Daoy (cell line): ENCODE measurements at places on chromosomes 3 and 15.
A peak's percentile ranks its signal among the peaks of the same experiment; 100 is the strongest.

DNA sequence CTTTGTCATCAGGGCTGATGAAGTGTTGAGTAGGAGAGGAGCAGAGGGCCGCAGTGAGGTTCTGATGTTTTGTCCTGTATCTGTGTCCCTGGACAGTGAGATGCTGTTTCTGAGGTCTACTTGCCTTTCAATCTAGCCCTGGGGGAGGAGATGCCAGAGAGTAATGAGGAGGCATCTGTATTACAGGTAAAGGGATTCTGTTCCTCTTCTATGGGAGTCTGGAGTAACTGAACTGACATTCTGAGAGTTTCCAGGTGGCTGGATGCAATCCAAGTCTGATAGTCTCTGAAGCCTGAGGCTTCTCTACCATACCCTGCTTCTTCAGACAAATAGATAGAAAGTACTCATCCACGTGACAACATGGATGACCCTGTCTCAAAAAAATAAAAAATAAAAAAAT is 60.9 kb downstream of the IL12A start:
- DNase-seq: no peak

DNA sequence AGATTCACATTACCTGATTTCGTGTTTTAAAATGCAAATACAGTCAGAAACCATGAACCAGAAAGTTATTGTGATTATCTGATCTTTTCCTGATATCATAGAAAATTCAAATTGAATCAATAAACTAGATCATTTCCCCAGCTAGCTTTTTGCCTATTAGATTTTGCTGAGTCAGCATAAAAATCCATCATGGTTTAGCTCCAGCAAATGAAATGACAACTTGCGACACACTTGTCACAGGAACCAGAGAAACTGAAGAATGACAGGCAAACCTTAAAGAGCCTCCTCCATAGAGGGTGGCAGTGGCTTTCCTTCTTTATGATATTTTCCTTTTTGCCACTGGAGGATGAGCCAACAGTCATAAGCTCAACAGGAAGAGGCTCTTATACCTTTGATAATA is 30.6 kb upstream of the TMEM108 start:
- DNase-seq: no peak

- peak; percentile 75 for DNase-seq
Observed at GRCh38 chr3:11195721-11196332, 41.5 kb downstream of the HRH1 start.

- DNase-seq: no peak
Observed at GRCh38 chr15:61032600-61033286, 196.4 kb downstream of the RORA start.

DNA sequence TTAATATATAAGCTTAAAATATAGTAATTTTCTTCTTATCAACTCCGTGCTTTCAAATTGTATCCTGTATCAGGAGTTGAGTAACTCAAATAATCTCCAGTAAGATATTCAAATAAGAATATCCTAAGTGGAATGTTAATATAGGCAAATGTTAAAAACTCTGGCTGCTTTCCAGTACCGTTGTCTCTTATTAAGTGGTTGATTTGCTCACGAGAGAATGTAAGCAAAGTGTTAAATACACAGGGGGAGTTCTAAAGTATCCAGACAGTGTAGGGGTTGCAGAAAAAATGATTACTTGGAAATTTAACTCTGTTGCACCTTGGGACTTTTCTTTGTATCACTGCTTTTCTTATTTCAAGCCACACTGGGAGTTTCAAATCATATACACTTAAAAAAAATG is 478.9 kb upstream of the TBL1XR1 start:
- no peak for DNase-seq

DNA sequence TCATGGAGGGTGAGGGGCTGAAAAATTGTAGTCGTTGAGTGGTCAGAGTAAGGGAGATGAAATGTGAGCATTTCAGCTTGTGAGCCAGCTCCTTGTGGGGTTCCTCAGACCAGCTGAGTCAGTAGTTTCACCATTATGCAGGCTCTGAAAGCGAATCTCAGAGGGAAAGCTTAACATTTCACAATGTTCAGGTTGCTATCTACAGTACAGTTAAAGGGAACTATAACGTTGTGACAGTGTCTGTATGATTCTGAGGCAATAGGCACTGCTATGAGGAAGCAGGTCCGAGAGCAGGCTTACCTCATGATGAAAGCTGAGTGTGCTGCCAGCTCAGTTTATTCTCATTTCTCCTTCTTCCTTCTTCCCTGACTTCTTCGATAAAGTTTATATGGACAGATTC is 469.6 kb downstream of the EDEM1 start:
- no peak for DNase-seq

- DNase-seq: no peak
Observed at GRCh38 chr3:142424754-142425153, 23.1 kb downstream of the XRN1 start.

GRCh38 chr3:65425880-65426279 is 612.8 kb downstream of the MAGI1 start:
- no peak for DNase-seq

- DNase-seq: no peak
Observed at GRCh38 chr3:152779653-152780052, 55.3 kb upstream of the P2RY1 start.

DNA sequence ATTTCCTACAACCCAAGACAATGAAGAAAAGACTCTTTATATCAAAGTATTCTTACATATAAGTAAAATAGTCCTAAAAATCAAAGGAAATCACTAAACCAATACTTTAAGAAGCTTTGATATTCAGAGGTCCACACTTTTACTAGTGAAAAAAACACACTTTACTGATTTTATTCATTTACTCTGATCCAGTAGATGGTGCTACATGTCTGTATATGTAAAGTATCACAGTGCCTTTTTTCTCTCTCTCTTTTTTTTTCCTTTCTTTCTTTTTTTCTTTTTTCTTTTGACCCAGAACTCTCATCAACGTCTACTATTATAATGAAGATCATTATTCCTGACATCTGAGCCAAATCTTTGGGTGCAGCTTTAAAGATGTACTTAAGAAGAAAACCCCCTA is 10.8 kb upstream of the CCDC39 start:
- DNase-seq: no peak

DNA sequence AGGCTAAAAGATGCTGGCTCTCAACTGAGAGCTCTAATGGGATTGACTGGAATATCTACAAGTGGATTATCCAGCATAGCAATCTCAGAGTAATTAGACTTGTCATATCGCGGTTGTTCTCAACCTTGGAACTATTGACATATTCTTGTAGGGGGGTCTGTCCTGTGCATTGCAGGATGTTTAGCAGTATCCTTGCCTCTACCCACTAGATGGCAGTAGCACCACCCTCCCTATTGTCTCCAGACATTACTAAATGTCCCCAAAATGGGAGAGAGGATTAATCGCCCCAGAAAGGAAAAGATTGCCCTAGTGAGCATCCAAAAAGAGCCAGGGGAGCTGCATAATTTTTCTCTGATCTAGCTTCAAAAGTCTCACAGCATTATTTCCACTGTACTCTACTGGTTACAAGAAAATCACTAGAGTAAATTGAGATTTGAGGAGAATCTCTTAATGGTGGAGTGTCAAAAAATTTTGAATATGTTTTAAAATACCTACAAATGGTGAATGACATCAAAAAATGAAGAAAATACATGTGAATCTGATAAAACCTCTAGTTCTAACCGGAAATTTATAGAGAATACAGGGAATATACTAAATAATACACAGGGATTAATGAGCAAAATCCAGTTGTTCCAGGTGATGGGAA is 388.2 kb upstream of the AGTR1 start:
- DNase-seq: peak; percentile 4

DNA sequence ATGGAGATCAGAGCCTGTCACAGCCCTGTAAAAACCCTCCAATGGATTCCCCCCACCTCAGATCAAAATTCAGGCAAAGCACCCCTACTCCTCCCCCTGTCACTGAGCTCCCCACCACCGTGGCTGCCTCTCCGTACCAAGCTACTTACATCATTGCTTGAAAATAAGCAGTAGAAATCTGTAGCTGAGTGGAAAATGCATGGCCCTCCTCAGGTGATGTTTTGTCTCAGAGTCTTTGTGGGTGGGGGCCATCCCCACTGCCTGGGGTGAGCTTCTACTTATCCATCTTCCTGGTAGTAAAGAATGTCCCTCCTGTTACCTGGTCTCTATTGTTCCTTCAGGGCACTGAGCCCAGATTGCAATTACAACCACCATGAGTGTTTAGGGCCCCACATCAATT is 34.5 kb downstream of the SLCO2A1 start:
- no peak for DNase-seq

DNA sequence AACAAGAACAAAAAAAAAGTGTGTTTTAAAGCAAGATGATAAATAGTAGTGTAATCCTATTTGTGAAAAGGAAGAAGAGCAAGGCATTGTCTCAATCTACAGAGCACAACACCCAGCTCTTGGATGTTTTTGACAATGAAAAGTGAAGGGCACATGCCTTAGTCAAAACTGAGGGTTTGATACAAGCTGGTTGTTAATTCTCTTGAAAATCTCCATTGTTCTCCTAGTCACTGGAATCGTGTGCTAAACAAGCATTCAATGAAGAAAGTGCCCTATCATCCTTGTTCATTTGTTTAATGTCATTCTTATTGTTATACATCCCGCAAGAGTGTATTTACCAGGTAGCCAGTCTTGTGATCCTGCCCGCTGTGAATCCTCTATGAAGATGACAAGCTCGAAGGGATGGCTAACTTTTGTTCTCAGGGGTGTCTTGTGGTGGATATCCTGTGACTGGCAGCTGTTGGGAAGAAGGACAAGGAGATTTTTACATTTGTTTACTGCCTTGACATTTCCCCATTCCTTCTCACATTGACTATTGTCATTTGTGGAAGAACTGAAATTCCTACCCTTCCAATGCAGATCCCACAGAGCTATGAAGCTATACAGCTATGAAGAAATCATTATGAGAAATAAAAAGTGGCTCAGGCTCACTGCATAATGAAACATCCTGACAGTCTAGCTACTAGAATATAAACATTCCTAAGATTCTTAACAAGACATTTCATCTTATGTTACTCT is 175.9 kb downstream of the VGLL3 start:
- no peak for DNase-seq

GRCh38 chr3:127754411-127755304 is 67.7 kb downstream of the MGLL start:
- no peak for DNase-seq

GRCh38 chr3:61876797-61877196 is 315.4 kb downstream of the PTPRG start:
- DNase-seq: no peak

DNA sequence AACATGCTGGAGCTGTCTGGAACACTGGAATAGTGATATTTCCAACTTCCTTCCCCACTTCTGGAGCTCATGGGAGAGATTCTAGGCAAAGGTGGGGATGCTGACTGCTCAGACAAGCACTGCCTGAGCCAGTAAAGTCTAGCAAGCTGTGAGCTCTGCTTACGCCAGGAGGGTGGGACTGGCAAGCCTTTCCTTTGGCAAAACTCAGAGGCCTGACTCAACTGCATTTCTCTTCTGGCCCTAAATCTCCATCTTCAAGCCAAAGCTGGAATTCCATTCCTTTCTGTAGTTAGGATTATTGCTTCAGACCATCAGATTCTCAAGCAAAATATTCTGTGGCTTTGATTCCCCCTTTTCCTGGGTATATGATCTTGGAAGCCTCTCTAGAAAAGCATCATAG is 20.3 kb upstream of the EPB42 start:
- no peak for DNase-seq

DNA sequence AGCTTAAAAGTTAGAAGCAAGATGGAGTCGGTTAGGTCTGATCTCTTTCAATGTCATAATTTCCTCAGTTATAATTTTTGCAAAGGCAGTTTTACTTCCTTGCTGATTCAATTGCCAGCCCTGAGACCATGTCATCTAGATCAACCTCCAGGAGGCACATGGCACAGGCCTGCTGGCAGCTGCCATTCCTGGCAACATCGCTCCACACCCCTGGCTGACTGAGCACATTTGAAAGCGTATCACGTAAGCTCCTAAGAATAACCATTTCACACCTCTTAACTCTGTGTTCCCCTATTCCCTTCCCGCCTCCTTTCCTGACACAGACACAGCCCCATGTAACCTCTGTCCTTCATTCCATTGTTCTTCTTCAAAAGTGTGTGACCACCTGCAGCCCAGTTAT is 313.9 kb upstream of the CTNNB1 start:
- DNase-seq: no peak

GRCh38 chr3:177523067-177523675 is 325.9 kb upstream of the TBL1XR1 start:
- DNase-seq: no peak

DNA sequence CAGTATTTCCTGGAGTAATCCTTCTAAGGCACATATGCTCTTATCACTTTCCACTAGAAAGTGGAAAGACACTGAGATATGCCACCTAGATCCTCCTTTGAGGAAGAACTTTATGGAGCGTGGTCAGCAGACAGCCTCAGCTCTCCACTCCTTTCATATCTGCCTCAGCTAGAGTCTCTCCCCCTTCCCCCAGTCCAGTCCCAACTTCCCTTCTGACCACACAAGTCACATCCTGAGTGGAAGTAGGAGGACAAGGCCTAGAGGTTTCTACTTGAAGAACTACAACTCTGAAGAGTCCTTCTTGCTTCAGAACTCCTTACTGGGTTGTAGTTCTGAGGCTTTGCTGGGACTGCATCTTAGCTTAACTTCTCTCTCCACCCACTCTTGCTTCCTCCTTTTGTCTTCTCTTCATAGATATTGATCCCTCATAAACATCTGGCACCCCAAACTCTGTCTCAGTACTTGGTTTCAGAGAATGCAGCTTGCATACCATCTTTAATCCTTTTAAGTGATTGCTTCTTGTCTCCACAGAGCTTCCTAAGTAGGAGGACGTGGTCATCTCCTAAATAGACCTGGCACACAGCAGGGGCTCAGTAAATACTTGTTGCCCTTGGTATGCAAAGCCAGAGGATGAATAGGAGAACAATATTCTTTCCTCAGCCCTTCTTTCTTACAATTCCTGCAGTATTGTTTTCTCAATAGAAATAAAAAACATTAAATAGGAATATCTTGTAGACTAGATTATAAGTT is 109.6 kb downstream of the OXSM start:
- no peak for DNase-seq

DNA sequence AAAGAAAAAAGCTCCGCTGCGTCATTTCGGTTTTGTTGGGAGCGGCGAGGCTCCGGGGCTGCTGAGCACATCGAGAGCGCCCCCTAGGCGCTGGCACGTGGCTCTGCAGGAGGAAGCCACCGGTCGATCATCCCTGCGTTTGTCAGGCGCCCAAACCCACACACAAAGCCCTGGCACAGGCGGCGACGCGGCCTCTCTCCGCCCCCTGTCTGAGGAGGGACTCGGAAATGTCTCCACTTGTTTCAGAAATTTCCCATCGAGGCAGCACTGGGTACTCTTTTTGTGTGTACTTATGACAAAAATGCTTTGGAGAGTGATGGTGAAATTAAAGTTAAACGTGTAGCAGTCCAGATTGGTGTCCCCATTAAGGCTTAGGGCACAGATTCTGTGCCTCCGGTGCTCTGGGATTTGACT is 407.3 kb upstream of the ONECUT1 start:
- peak; percentile 27 for DNase-seq
